Hypothalamus (tissue), 51 donors: ENCODE measurements at places on chromosomes 6 and 20.

DNA sequence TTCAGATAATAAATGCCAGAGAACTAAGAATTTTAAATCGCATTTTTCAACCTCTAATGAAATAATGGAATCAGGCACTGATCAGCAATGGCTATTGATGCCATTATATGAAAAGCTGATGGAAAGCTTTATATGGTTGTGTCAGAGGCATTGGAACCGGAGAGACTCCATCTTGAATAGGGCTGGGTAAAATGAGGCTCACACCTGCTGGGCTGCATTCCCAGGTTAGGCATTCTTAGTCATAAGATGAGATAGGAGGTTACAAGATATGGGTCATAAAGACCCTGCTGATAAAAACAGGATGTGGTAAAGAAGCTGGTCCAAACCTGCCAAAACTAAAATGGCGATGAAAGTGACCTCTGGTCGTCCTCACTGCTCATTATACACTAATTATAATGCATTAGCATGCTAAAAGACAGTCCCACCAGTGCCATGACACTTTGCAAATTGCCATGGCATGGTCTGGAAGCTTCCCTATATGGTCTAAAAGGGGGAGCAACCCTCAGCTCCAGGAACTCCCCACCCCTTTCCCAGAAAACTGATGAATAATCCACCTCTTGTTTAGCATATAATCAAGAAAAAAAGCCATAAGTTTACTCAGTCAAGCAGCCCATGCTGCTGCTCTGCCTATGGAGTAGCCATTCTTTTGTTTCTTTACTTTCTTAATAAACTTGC, 40.2 kb upstream of the CD83 start:
- no peak for DNase-seq

- DNase-seq = no peak
Measured at GRCh38 chr20:57332105-57333089, 2.8 kb downstream of the SPO11 start.

DNA sequence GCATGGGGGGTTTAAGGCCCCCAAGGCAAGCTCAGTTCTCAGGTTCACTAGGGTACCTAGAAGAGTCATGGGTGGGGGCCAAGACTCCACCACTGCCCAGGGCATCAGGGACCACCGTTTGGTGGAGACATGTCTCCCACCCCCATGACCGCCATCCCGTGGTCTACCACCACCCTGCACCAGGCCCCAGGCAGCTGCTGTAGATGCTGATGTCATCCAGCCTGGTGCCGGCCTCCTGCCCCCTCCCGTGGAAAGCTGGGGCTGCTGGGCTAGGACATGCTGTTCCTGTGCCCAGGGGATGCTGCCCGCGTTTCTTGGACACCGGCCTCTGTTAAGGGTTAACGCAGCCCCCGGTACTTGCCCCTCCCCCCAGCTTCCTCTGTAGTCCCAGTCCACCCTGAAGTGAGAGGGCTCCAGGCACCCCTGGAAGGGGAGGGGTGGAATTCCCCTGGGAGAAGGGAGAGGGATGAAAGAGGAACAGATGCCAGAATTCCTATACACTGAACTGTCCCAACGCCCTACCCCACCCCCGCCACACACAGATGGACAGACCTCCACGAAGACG, 587 bp downstream of the IP6K3 start:
- peak; percentile 24 for DNase-seq

DNA sequence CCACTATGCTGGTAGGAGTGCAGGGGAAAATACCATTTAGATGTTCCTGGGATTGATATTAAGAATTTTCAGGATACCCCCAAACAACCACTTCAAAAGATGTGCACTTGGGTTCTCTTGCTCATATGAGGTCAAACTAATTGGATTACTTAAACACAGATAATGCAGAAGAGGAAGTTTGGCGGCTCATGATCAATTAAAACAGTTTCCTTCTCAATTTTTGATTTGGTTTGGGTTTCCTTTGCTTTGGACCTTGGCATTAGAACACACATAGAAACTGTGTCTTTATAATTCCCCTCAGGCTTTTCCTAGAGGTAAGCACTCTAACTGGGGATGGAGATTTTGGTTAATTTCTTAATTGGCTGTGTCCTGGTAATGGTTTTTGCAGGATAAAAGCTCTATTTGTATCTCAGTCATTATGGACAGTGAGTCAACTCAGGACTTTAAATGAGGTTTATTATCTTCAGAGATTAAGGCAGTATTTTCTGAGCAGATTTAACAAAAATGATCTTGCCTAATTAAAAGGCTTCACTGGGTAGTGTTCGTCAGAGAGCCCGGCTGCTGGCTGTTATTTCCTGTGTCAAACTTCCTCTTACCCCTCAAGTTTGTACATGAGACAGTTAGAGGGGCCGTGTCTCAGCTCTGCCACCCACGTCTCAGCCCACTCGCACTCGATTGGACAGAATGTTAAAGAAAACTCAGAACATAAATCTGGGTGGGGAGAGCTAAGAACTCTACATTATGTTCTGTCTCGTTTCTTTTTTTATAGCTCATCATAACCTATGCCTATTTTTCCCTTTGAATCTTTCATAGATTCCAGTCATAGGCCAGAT, 50.3 kb upstream of the PREP start:
- no peak for DNase-seq

DNA sequence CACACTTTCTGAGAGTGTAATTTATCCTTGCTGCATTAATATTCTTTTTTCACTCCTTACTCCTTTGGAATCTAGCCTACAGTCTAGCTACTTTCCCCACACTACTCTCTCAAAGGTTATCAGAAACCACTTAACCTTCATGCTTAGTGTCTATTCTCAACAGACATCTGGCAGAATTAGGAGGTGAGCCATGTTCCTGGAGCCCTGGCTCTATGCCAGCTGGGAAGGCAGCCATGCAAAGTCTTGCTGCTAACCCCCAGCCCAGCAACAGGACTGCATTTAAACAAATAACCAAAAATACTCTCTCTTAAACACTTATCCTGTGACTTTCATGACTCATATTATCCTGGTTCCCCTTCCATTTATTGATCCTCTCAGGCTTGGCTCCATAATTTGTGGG, 260.2 kb downstream of the BCKDHB start:
- DNase-seq = no peak

GRCh38 chr20:62015540-62016288, 50.0 kb downstream of the TAF4 start:
- no peak for DNase-seq

DNA sequence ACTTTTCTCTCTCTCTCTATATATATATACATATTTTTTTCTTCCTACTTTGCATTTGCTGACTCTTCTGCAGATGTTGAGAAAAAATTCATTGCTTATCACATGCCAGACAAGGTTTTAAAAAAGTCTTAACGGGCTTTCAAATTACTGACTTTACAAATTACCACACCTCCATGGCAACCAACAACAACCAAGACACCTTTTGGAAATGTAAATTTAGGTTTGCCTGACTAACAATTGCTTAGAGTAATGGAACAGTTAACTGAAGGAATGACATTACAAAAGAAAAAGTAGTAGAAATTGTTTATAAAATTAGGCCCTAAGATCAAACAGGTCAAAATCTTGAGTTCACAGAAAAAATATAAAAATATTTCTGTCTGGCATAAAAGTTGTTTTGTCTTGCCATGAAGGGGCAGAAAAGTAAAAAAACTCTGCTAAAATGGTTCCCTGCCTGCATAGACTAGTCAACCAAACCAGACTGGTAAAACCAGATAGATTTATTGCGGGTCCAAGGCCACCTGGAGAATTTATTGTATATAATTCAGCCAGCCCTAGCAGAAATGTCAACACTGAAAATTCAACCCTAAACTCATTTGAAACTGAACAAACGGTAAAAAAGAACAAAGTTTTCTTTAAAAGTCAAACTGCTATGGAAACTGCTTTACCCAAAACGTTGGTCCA, 92.8 kb upstream of the FRMD1 start:
- DNase-seq = no peak

- no peak for DNase-seq
Measured at GRCh38 chr6:120173250-120173649, 823.7 kb upstream of the MAN1A1 start.

DNA sequence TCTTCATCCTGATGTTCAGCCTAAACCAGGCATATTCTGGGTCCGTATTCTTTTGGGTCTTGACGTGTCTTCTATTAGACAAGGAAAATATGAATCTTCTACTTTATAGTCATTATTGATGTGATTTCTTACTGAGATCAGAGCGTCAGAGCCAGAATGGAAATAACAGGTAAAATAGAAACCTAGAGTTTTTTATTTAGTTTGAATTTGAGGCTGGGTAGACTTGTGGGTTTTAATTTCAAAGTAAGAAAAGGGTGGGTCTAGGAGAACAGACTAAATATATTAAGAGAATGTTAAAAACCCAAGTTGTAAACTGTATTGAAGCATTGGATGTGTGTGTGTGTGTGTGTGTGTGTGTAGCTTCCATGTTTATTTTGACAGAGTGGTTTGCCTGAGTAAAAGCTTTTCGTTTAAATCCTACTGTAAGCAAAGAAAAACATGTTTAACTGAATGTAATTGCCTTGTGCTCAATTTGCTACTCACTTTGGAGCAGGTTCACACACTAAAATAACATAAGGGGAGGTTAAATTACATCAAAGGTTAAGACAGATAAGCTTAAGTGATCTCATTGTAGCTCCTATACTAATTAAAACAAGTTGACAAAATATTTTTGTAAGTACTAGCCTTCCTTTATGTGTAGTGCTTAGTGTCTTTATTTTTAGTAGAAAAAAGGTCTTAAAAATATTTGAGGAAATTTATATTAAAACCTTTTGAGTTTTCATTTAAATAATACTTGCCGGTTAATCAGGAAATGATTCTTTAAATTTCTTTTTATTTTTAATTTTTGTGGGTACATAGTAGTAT, 17.4 kb downstream of the HECA start:
- no peak for DNase-seq
